Activated T-helper 17 cell treated with anti-CD3 and anti-CD28 coated beads, Interleukin-2, amount 50 U/mL, for 72 hours (primary cell): ENCODE measurements at places on chromosomes 11 and 22.

GRCh38 chr11:68137833-68138232 lies 16.6 kb upstream of the CHKA start:
- no peak for ATAC-seq

- ATAC-seq = no peak
These were observed 39.0 kb downstream of the IGLL5 start for GRCh38 chr22:22926370-22927195.

DNA sequence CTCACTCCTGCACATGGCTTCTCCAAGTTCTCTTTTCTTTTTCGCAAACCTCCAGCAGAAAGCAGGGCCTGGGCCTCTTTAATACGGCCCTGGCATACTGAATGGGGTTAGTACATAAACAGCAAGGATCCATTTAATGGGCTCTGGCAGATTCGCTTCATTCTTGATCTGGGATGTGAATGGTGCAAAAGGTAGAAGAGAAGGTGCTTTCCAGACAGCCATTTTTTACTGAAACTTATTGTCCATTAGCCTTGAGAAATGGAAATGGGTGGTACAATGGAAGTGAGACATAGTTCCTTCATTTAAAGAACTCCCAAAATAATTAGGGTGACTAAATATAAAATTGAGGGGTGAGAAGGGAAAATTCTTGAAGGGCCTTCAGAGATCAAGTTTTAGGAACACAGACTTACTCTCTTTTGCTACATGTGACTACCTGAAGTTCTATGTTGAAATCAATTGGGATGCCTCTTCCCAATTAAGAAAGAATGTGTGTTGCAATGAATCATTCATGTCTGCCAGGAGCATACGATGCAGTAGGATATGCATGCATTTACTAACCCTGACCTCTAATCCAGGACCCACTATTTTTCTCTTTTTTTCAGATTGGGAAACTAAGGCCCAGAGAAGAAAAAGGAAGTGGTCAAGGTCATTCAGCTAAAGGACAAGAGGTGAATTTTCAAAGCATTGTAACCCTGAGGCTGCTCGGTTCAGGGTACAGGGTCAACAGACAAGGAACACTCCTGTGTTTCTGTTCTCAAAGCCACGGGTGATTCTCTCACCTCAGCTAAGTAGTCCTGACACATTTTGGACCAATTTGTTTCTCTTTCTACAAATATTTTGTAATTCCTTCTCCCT lies 144.1 kb downstream of the BBOX1 start:
- no peak for ATAC-seq

GRCh38 chr22:19187716-19188563 lies 9.4 kb upstream of the SLC25A1 start:
- ATAC-seq = no peak

DNA sequence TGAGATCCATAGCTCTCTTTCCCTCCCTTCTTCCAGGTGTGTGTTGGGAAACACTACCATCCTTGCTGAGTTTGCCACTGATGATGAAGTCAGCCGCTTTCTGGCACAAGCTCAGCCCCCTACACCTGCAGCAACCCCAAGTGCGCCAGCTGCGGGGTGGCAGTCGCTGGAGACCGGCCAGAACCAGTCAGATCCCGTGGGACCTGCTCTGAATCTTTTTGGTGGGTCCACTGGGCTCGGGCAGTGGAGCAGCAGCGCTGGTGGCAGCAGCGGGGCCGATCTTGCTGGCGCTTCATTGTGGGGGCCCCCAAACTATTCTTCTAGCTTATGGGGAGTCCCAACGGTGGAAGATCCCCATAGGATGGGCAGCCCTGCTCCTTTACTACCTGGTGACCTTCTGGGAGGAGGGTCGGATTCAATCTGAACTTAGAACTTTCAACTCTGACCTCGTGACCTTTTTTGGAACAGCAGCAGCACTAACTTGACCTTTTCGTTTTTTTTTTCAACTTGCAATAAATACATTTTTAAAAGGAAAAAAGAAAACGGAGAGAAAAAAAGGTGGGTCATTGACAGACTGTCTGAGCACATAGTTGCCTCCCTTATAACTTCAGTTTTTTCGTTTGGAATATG lies 23.4 kb upstream of the ADSL start:
- ATAC-seq = no peak

DNA sequence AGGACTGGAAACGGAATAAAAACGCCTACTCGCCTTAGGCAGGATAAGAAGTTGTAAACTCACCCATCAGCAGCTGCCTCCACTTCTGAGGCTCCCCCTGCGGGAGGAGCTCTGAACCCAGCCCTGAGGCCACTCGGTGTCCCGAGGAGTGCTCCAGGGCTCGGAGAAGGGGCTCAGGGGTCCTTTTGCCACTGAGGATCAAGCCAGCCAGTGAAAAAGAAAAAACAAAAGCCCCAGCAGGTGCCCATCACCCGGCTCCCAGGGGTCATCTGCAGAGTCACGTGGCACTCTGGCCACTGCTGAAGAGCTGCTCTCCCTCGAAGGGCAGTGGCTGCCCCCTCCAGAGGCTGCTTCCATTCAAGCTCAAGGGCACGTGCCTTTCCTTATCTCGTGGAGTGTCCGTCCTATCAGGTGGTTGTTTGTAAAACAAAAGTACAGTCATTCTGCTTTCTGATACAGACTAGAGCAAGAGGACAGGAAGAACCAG lies 29.0 kb downstream of the NUP50 start:
- ATAC-seq = no peak

DNA sequence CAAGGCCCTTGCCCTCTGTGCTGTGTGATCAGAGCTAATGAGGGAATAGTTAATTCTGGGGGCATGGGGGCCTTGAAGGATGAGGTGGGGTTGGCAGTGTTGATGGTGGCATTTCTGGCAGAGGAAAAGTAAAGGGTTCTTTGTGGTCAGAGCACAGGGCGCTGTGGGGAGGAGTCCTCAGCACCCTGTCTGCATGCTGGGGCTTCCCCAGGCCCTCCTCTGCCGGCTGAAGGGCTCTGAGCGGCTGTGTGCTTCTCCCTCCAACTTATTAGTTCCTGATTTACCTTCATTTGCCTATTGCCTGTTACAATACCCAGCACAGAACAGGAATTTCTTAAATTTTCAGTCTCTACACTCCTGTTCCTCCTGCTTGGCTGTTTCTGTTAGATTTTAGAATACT lies 122.8 kb downstream of the HIPK3 start:
- no peak for ATAC-seq

GRCh38 chr11:113675565-113675964 lies 30.5 kb downstream of the TMPRSS5 start:
- no peak for ATAC-seq
